ENCODE measurements at places on chromosomes 4 and X.
A peak's percentile ranks its signal among the peaks of the same experiment; 100 is the strongest.

GRCh38 chrX:47633689-47634590 is 4.2 kb upstream of the CFP start:
- DNase-seq: no peak

DNA sequence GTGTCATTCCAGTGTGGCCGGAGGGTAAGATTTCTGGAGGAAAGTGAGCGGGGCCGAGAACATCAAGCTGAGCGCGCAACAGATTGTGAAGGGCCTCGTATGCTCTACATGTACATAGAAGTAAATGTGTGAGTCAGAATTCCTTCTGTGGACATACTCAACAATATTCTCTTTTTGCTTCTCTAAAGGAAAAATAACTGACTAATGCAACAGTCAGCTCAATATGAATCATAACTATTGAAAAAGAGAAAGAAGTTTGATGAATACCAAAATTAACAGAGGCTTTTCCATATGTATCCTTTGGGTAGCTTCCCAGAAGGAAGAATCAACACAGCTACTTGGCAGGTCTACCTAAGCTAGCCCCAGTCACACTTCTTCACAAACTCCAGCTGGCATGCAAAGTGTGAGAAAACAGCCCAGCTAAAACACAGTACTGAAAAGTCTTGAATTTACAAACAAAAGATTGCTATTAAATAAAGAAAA is 87.5 kb upstream of the ZFP42 start:
- DNase-seq: no peak

- no peak for DNase-seq
Observed at GRCh38 chr4:144356941-144357381, 216.4 kb upstream of the GYPA start.

DNA sequence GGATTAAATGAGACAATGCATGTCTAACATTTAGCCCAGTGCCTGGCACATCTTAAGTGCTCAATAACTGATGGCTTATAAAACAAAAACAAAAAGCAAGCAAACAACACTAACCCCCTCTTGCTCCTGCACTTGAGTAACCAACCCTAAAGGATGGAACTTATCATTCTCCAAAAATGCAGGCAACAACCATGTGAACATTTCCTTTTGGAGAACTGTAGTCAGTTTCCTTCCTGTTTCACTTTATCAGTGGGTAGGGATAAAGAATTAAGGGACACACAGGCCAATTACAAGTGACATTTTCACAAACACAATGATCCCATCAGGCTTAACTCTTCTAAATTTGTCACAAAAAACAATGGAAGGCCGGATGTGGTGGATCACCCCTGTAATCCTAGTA is 30.4 kb downstream of the RPS3A start:
- DNase-seq: no peak

GRCh38 chr4:6710996-6711395 is 1.3 kb upstream of the MRFAP1L1 start:
- DNase-seq: no peak

GRCh38 chr4:139245590-139245989 is 34.4 kb downstream of the MGARP start:
- DNase-seq: no peak

DNA sequence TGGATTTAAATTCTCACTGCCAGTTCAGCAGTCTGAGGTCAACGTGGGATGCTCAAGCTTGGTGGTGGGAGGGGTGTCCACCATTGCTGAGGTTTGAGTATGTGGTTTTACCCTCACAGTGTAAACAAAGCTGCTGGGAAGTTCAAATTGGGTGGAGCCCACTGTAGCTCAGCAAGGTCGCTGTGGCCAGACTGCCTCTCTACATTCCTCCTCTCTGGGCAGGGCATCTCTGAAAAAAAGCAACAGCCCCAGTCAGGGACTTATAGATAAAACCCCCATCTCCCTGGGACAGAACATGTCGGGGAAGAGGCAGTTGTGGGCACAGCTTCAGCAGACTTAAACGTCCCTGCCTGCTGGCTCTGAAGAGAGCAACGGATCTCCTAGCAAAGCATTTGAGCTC is 14.9 kb upstream of the RRAGB start:
- DNase-seq: no peak

DNA sequence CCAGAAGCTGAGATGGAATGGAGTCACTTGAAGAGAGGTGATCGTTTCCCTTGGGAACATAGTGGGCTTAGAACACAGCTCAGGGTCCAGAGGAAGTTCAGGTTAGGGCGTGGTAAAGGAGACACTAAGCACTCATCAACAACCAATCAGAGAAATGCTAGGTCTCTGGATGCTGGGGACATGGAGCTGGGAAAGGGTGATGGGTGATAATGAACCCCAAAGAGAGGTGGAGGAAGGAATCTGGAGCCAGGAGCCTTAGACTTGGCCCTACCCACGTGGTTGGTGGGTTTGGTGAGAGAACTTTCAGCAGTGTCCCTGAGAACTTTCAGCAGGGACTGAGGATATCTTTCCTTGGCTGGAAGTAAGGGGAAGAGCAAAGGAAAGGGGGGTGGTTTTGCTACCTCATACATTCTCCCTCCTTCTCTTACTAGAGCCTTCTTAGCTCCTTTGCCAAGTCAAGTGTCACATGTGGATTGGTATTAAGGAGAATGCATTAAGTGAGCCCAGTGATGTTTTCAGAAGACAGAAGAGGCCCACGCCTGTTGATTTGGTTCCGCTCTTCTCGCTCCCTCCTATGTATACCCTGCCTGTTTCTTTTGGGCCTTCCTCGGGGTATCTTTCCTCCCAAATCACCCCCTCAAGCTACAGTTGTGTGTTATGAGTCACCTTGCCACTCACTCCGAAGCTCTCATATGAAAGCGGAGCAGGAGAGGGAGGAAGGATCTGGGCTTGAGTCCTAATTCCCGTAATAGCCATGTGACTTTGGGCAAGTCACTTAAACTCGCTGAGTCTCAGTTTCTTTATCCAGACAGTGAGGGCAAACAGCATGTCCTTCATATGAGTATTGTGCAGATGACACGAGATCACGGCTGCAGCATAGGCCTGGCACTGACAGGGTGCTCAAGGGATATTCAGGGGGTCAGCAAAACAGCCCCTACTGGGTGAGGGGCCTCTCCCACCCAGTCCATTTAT is 63.1 kb downstream of the TSC22D3 start:
- no peak for DNase-seq

DNA sequence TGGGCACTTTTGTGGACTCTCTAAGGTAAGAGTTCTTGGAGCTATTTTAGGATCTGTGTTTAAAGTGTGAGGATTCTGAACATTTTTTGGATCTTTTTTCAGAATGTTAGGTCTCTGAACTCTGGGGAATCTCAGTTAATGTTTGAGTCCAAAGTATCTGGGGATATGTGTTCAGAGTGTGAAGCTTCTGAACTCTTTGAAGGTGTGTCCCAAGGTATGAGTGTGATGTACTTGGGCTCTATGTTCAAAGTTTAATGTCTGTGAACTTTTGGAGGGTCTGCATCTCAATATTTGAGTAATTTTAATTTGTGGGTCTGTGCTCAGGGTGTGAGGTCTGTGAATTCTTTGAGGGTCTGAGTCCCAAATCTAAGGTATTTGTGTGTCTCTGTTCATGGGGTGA is 35.4 kb upstream of the PAGE4 start:
- no peak for DNase-seq

GRCh38 chr4:47109379-47109778 is 78.0 kb downstream of the GABRB1 start:
- DNase-seq: no peak

GRCh38 chr4:152618971-152619370 is 60.8 kb downstream of the TMEM154 start:
- no peak for DNase-seq

DNA sequence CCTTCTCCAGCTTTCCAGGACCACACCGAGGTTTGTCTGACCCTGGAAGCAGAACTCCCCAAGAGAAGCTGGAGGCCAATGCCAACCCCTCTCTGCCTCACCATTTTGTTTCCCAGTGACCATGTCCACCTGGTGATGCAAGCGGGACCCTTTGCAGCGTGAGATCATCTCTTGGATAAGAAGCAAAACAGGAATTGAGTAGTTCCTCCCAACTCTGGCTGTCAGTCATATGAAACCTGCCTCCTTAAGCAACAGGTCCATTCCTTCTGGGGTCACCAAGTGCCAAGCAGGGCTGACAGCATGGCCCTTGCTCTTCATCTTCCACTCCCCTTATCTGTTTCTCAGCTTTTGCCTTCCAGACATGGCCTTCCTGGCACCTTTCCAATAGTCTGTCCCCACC is 41.3 kb upstream of the MTM1 start:
- DNase-seq: no peak

GRCh38 chr4:145618210-145618931 is 814 bp upstream of the MMAA start:
- DNase-seq: no peak

- DNase-seq: no peak
Observed at GRCh38 chr4:122963216-122963615, 40.8 kb upstream of the NUDT6 start.

DNA sequence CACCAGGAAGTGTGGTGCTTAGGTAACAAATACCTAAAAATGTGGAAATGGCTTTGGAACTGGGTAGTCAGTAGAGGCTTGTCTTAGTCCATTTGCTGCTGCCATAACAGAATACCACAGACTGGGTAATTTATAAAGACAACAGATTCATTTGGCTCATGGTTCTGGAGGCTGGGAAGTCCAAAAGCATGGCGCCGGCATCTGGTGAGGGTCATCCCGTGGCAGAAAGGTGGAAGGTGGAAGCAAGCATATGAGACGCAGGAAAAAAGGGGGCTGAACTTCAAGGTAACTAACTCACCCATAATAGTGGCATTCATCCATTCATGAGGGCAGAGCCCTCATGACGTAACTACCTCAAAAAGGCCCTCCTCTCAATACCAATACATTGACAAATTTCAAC is 6.6 kb downstream of the FAM3A start:
- DNase-seq: no peak

GRCh38 chrX:48474127-48474526 is 1.9 kb upstream of the FTSJ1 start:
- no peak for DNase-seq

DNA sequence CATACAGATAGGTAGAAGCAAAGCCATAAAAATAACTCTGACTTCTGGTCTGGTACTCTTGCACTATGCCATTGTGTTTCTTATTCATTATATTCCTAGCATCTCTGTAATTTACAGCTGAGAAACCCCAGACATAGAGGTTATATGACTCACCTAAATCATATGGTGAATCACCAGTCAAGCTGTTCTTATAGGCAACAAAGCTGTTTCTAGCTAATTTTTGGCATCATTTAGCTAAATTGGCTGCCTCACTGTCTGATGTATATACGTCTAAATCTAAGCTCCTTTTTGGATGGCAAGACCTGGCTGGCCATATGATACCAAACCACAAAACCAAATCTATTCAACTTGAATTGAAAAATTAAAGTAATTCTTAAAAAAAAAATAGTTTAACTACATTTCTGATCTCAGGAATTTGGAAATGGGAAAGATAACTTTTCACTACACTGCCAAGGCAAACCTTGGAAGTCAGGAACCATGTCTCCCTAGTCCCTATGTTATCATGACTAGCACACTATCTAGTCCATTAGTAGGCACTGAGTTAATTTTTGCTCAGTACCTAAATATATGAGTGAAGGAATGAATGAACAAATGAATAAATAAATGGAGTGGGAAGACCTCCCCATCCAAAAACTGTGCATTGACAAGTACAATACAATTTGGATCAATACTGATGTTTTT is 41.3 kb upstream of the STAG2 start:
- DNase-seq: no peak

GRCh38 chrX:48025561-48025960 is 18.8 kb downstream of the SPACA5 start:
- DNase-seq: peak; percentile 11

GRCh38 chrX:133090236-133090809 is 6.6 kb downstream of the USP26 start:
- no peak for DNase-seq

DNA sequence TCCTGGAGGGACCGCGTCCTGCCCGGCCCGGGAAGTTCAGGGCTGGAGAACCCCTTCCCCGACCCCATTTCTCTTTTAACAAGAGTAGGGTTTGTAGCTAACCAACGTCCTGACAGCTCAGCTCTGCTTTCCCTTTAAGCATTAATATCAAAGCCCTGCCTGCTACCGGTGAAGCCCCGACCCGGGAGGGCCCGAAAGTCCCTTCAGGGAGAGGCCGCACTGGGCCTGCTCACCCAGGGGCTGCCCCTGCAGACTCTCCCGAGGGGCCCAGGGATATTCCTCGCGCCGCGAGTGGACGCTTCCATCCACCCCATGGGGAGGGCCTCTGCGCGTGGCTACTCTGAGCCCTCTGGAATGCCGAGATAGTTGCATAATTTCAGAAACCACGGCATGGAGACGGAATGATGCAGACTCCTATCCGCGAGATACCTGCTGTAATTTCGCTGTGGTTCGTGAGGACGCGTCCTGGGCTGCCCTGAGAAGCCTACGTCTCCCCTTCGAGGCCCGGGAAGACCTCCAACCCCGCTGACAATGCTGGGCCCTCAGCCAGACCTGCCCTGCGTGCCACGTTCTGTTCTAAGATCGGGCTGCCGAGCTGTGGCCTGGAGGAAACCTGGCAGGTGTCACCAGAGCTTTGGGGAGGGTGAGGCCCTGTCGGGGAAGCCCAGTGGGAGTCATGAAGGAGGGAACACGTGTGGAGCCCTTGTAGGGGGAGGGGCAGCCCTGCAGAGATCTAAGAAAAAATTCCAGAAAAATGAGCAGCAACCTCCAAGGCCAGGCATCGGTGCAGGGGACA is 999 bp upstream of the CTBP1 start:
- no peak for DNase-seq

DNA sequence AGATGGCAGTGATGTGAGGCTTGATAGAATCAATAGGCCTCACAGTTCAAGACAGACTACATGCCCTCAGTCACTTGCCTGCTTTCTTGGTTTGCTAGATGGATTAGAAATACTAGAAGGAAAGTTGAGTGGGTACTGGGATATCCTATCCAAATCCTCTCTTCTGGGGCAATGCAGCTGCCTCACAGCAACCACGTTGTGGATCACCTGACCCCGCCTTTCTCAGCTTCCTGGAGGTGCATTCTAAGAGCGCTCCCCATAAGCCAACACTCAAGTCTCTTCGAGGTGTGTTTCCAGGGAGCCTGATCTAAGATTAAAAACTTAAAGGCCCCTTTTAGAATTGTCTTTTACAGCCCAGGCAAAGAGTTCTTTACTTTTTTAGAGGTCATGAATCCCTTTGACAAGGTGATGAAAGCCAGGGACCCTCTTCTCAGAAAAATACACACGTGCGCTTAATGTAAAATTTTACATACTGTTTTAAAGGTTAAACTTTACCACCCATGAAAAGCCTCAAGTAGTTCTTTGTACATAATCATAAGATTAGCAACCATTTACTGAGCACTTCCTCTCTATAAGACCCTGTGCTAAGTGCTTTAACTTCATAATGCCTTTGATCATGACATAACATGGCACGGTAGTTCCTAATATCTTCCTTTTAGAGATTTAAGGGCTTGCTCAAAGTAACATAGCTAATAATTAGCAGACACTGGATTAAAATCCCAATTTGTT is 840 bp upstream of the RPL34 start:
- no peak for DNase-seq

GRCh38 chr4:114161809-114162208 is 182.4 kb upstream of the ARSJ start:
- no peak for DNase-seq

GRCh38 chr4:106380179-106380578 is 11.6 kb upstream of the GIMD1 start:
- no peak for DNase-seq

All from NCI-H510A (cell line).